ENCODE measurements at places on chromosomes 4 and X.

GRCh38 chrX:39336671-39337311, 535.5 kb downstream of the MID1IP1 start:
- DNase-seq = peak; percentile 31

DNA sequence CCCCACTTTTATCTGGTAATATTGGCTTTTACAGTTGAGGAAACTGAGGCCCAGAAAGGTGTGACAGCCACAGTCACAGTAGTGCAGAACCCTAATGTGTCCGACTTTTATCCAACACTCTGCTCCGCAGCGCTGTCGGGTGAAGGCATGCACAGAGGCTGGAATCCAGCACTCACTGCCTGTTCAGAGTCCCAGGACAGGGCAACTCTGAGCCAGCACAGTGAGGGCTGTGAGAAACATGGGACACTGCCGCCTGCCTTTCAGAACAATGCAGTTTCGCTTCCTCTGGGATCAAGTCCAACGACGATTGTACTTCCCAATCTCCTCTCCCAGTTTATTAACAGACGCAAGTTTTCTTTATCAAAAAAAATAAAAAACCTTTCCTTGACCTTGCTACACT, 41.9 kb upstream of the PDGFRA start:
- no peak for DNase-seq

DNA sequence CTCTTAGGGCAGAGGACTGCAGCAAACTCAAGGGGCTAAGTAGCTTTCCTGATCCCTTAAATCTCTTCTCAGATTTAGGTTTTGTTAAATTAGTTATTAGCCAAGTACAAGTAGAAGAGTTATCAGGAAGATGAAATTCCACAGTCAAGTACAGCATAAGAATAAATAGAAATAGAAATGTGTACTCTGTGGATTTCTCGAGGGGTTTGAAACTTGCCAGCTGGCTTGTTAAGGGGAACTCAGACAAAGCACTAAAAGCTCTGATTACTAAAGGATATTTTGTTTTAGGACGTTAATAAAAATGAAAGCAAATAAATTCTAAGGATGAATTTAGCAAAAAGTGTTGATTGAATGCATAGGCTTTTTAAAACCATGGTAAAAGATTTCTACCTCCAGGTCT, 654.6 kb downstream of the RAPGEF2 start:
- no peak for DNase-seq

DNA sequence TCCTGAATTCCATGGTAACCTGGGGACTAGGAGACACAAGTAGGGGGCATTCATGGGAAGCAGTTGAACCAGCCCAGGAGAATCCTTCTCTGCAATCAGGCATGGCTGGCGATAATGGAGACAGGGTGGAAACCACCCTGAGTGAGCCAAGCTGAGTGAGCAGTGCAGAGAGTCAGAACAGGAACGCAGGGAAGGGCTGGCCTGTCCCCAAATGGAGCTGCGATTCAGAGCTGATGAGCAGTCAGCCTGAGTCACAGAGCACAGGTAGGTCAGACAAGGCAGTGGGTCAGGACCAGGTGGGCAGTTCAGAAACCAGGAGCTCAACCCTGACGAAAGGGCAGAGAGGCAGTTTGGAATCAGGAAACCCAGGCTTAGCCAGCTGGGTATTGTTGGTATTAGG, 129.0 kb downstream of the BTC start:
- DNase-seq = no peak

GRCh38 chr4:106587558-106587957, 219.0 kb upstream of the GIMD1 start:
- no peak for DNase-seq

GRCh38 chr4:151087467-151087866, 12.0 kb upstream of the RPS3A start:
- no peak for DNase-seq

DNA sequence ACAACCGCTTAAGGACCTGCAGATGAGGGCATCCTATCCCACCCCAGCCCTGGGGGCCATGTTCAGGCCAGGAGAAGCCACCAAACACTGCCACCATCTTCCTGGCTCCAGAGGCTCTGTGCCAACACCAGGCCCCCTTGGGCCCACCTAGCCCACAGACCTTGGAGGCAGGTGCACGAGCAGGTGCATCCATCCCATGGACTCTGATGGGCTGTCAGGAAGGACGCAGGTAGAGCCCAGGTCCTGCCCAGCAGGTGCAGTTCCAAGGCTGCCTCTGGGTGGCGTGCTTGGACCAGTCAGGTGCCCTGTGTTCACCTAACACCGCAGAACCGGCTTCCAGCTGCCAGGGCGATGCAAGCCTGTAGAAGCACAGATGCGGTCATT, 22.8 kb upstream of the PDE6B start:
- DNase-seq = no peak

GRCh38 chrX:74525116-74525515, 89.3 kb downstream of the RLIM start:
- DNase-seq = no peak

DNA sequence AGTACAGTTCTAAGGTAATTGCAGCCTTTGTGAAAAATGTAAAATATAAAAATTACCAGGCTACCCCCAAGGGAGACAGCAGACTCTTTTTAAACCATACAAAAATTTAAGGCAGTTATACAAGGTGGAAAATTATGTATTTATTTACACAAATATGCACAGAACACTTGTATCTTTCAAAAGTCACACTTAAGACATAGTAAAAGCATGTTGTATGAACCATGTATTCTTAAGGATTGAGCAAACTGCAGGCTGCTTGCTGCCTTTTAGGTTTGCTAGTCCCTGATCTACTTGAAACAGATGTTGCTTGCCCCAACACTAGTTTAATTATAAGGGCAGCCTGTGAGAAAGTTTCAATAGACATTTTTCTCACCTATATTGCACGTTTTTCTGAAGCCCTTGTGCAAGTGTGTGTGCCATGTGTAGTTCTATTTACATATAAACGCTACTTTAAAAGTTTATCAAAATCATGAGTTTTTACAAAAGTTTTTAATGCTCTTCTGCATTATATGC, 72.8 kb downstream of the PRSS12 start:
- DNase-seq = no peak

DNA sequence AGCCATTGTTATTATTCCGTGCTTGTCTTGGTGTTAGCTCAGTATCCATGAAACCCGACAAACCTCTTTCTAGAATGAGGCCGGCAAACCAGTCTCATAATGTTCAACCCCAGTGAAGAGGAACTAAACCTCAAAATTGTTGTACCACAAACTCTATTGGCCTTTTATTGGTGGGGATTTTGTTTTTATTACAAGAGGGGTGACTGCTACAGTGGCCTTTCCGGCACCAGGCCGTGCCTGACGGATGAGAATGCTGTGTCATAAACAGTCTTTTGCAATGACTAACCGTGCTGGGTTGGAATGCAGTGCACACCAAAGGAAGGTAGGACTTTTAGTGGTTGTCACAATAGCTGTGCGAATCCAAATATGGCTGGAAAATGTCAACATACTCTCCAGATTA, 60.8 kb downstream of the SHROOM2 start:
- no peak for DNase-seq

DNA sequence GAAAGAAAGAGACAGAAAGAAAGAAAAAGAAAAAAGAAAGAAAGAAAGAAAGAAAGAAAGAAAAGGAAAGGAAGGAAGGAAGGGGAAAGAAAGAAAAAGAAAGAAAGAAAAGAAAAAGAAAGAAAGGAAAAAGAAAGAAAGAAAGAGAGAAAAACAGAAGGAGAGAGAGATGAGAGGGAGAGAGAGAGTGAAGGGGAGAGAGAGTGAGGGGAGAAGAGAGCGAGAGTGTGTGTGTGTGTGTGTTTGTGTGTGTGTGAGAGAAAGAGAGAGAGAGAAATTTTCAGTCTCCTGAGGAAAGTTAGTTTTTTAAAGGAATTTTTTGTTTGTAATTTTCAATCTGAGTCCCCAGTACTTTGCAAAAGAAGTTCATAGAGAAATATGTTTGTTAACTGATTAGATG, 504.1 kb upstream of the POU3F4 start:
- DNase-seq = no peak

GRCh38 chrX:53729751-53730150, 43.2 kb upstream of the HUWE1 start:
- no peak for DNase-seq

DNA sequence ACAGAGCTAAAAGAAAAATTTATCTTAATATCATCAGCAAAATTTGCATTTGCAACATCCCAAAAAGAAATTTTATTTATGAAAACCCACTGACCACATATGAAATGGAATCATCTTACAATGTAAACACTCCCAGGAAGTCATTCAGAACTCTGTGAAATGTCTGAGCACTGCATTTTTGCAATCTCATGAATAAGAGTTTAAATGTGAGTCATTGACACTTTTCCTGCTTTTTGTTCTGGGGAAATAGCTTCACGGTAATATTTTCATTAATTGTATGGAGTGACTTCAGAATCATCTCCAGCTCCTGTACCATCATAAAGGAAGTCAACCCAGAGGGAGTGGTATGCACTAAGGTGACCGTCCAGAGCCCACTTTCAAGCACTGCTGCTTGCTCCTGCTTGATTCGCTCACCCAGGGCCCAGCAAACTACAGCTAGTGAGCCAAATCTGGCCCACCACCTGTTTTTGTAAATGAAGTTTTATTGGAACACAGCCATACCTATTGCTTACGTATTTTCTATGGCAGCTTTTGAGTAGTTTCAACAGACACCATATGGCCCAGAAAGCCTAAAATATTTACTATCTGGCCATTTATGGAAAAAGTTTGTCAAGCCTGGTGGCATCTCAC, 17.2 kb downstream of the EDNRA start:
- no peak for DNase-seq

DNA sequence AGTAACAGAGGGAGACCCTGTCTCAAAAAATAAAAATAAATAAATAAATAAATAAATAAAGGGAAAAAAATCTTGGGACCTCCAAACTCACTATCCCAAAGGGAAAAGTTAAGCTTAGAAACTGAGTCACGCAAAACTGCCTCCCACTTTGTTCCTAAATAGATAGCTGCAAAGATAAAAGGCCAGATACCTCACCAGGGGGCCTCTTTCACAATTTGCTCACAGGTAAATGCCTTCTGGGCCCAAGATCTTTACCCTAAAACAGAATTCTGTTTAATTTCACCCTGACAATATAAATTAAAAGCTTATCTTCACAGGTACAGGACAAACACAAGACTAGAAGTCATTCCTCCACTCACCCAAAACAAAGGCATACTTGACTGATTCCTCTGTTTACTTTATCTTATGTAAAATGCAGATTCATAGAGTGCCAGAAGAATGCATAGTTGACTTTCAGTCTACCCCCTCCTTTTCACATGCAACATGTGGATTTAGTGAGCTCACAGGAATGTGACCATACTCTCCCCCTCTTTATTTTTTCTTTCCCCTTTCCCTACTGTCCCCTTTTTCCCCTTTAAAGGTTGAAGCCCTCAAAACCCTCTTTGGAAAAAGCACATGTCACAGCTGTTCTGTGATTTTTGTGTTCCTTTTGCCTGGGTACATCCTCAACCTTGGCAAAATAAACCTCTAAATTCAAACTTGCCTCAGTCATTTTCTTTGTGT, 23.4 kb downstream of the ELF2 start:
- DNase-seq = no peak

GRCh38 chrX:96861218-96861617, 22.5 kb upstream of the RPA4 start:
- DNase-seq = no peak

DNA sequence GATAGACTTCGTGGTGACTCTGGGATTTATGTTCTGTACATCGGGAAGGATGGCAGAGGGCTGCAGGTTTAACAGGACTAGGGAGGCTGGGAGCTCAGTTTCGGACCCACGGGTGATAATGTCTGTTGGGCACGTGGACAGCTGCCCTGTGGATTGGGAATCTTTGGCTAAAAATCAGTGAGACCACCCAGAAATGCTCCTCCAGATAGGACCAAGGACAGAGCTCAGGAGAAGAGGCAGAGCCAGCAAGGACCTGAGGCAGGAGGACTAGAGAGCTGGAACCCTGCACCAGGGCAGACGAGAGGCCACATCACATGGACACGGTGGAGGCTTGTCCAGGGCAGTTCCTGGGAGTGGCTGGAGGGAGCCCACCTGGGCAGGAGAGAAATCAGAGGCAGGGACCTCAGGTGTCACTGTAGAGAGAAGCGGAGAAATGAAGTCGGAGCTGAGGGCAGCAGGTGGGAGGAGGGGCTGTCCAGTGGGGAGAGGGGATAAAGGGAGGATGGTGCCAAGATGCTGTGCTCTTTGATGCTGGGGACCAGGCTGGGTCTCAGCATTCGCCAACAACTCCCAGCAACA, 79.2 kb downstream of the CPZ start:
- no peak for DNase-seq

DNA sequence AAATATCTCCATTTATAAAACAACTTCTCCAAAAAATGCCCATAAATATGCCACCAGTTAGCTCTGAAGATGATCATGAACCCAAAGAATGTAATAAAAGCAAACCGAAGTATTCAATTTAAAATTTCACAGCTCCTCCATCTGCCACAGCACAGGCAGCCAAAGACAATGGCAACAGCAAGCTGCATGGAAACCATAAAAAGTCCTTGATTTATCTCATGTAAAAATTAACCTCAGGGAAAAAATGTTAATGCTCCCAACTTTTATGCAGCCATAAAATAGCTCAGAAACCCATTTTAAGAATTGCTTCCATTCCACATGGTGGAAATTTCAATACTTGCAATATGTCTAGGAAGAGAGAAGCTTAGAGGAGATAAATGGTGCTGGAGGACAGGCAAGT, 132.3 kb upstream of the ARHGEF9 start:
- DNase-seq = no peak

- DNase-seq = no peak
Observed at GRCh38 chrX:7264399-7264798, 116.4 kb upstream of the PUDP start.

DNA sequence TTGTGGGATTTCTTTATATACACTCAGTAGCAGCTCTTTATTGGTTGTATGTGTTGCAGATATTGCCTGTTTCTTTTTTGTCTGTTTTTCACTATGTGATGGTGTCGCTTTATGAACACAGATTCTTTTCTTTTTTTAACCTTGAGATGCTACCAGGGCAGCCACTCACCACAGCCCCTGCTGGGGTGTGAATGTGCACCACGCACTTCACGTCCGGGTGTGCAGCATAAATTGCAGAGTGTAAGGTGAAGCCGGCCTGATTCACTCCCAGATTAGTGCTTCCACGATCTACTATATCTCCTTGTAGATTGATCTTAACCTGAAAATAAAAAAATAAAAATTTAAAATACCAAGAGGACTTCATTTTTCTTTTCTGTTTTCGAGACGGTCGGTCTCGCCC, 71.4 kb downstream of the FAM193A start:
- DNase-seq = no peak

GRCh38 chr4:102560115-102560514, 59.0 kb downstream of the NFKB1 start:
- DNase-seq = no peak

Data from CD4-positive, alpha-beta T cell treated with Interleukin-4 for 4 hours (primary cell).